K562 (cell line): ENCODE measurements at places on chromosomes 7 and 10.

DNA sequence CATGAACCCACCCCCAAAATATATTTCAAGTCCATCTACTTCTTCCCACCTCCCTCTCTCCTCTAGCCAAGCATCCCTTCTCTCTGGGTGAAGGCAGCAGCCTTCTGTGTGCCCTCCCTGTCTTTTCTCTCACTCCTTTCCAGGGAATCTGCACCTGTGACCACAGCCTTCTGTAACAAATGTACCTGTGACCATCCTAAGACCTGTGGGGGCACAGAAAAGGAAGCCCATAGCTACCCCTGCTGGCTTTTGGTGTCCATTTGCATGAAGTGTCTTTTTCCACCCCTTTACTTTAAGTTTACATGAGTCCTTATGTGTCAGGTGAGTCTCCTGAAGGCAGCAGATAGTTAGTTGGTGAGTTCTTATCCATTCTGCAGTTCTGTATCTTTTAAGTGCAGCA, 2.0 kb upstream of the TBXAS1 start:
- DNase-seq = peak; percentile 30

- DNase-seq = no peak
Measured at GRCh38 chr7:26295586-26295985, 3.9 kb downstream of the SNX10 start.

- no peak for DNase-seq
Measured at GRCh38 chr10:71239946-71240795, 27.8 kb downstream of the UNC5B start.

DNA sequence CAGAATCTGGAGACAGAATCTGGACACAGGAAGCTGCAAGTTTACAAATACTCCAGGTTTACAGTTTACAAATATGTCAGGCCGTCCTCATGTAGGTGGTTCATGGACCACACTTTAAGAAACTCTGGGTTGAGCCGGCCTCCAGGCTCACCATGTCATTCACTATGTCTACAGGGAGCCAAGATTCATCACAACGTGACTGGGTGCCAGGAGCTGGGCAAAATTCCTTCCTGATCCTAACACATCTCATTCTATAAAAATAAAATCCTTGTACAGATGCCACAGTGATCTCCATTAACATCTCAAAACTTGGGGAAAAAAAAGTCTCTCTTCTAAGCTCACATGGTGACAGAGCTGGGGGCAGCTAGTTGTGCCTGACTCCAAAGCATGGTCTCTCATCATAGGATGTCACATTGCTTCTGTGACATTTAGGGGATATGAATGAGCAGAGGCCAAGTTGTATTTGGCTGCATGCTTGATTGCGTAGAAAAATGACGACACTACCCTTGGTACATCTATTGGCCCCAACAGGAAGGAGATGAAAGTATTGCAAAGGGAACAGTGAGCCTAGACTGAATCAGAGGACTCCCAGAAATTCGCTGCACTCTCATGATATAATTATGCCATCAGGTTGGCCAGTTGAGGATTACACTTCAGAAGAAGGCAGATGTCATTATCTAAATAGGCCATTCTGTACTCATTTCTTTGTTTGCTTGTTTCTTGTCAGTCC, 35.9 kb downstream of the MTURN start:
- DNase-seq = no peak

- DNase-seq = no peak
Measured at GRCh38 chr7:122397381-122397780, 92.8 kb upstream of the FEZF1 start.

DNA sequence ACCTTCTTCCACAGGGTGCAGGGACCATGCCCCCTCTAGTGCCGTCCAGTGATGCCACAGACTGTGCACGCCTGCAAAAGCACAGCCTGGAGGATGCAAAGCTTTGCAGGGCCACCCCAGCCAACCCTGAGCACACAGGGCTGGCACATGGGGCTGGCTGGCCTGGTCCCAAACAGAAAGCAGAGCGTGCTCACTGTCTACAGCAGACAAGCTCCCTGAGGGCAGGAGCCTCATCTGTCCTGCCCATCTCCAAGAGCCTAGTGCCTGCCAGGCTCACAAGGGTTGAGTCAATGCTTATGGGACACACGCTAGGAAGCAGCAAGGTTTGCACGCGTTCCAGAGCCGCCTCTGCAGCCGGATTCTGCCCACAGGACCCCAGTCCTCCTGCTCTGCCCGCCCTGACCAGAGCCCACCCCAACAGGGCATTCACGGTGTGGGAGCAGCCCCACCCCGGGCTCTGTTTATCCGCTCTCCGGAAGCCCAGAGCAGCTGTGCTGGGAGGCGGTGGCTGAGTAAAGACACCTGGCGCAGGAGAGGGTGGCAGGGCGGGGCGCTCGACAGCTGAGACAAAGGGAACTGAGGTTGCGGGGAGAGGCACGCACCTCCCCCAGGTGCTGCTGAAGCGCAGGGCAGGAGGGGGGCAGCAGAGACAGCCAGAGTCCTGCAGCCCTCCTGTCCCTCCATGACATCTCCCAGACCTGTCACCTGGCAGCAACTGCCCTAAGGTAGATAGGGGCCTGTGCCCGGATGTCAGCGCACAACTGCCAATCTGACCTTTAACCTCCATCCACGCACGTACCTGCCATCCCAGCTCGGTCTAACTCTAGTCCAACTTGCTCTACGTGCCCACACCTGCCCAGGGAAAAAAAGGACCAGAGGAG, 4.3 kb downstream of the KCNH2 start:
- DNase-seq = no peak
